ENCODE measurements at places on chromosomes 5 and 9. TPM values are rescaled to one million over a fixed set of nuclear protein-coding genes. Genes with fewer than 3 reads are reported as not detected.

DNA sequence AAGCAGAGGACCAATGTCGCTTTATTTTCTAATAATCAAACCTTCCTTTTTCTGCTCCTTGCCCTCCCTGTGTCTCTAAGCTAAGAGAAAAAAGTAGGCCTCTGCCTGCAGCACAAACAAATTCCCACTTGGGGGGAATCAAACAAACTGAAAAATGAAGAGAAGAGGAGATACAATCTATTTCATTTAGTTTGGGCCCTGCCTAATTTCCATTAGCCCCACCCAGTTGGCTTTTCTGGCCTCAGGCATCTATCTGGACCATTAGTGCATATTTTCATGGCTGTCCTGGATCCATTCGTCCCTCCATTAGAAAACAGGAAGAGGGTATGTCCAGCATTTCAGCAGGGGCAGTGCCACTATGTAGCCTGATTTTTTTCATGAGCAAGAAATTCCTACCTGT, 72.9 kb downstream of the EBF1 start:
- no peak for DNase-seq

DNA sequence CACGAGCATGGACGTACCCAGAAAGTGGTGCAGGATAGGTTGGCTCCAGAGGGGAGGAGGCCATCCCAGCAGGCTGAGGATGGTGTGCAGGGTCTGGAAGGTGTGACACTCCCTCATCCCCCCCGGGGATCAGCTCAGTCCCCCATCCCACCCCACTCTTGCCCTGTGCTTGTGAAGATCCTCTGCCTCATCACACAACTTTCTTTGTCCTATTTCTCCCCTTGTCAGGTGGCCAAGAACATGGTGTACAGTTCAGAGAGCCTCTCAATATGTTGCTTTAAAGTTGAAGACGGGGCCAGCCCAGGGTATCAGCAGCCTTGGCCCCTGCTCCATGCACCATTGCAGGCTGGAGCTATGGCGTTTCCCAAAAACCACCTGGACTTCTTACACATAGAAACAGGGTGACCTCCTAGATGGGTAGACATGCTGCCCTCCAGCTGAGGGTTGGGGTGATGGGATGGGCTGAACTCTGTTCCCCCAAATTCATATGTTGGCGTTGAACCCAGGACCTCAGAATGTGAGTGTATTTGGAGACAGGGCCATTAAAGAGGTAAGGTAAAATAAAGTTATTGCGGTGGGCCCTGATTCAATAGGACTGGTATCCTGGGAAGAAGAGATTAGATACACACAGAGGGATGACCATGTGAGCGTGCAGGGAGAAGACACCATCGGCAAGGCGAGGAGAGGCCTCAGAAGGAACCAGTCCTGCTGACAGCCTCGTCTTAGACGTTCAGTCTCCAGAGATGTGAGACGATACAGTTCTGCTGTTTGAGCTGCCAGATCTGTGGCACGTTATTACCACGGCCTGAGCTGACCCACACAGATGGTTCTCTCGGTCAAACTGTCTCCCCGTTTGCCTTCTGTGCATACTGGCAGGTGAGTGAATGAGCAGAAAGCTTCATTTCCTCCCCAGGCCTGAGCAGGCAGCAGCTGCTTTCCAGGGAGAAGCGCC, 272.5 kb downstream of the GADD45G start:
- DNase-seq, result no peak

DNA sequence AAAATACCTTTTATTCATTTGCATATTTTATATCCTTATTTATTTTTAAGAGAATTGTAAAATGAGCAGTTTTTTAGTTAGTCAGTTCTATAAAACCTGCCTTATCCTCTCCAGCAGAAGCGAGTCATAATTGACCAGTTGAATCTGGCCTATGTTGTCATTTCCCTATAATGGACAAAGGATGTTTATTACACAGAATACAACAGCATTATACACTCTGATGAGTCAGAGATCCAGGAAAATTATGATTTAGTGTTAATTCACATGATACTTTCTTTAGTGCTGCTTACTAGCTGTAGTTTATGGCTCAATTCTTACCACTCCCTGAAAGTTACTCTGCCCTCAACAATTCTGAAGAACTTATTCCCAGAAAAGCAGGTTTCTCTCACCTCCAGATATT, 26.8 kb upstream of the LURAP1L start:
- DNase-seq, result no peak

GRCh38 chr5:91850031-91850430, 466.9 kb upstream of the ARRDC3 start:
- no peak for DNase-seq

GRCh38 chr5:106094204-106094607, 1576.5 kb downstream of the EFNA5 start:
- DNase-seq, result peak; percentile 69

- no peak for DNase-seq
Observed at GRCh38 chr9:128898382-128898781, 16.4 kb downstream of the LRRC8A start.

DNA sequence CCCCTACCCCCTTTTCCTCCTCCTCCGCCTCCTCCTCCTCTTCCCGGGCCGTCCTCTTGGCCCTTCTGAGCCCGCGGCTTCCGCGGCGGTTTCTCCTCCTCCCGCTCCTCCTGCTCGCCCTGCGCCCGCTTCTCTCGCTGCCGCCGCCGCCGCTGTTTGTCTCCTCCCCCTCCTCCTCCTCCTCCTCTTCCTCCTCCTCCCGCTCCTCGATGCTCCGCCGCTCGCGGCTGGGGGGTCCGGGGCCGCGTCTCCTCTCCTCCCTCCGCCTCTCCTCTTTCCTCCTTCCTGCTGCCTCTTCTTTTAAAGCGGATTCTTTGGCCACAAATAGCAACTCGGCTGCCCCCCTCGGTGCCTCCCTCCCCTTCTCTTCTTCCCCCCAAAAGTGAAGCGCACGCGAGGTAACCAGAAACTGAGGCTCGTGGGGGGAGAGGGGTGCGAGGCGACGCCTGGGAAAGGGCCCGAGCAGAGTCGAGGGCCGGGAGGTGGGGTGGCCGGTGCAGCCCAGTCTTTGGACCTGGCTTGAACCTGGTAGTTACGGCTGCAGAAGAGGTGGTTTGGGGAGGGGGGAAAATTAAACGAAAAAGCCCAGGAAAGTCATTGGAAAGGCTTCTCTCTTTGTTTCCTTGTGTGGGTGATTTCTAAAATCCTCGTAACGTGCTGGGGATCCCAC, 1058.5 kb upstream of the DMAC1 start:
- DNase-seq, result peak; percentile 68

Gene INSL4
- polyA plus RNA-seq, result 0.38 TPM

Gene EIF4E1B
- polyA plus RNA-seq, result not detected

Data from hepatocyte (in vitro differentiated cells).